ENCODE measurements at places on chromosomes 5 and 9.
A peak's percentile ranks its signal among the peaks of the same experiment; 100 is the strongest.

GRCh38 chr5:141662028-141662427 lies 10.8 kb upstream of the FCHSD1 start:
- DNase-seq, result no peak

DNA sequence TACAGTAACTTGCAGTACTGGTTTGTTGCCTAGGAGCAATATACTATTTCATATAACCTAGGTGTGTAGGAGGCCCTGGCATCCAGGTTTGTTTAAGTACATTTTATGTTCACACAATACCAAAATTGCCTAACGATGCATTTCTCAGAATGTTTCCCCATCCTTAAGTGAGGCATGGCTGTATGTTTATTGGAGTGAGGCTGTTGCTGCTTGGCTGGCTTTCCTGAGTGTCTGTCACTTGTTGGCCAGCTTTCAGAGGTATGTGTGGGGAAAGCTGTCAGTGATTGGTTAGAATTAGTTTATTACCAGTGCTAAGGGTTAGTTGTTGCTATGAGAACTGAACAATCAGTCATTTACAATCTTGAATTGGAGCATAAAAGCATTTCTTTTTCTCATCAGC lies 154.1 kb upstream of the CDH12 start:
- no peak for DNase-seq

DNA sequence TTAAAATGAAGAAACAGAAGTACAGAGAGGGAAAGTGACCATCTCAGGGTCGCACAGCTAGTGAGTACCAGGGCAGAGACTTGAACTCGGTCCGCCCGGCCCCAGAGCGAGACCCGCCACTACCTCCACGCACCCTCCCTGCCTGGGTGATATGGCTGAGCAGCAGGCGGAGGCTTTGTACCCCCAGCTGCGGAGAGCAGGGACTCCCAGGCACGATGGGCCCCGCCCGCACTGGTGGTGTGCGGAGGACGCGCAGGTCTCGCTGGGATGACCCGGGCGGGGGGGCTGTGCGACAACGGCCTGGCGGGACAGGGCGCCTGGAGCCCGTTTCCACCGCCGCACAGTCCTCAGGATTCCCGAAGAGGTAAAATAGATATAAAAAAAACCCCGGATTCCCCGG lies 64.7 kb upstream of the LARP1 start:
- DNase-seq, result no peak

GRCh38 chr5:120535900-120536299 lies 71.8 kb downstream of the PRR16 start:
- DNase-seq, result no peak

DNA sequence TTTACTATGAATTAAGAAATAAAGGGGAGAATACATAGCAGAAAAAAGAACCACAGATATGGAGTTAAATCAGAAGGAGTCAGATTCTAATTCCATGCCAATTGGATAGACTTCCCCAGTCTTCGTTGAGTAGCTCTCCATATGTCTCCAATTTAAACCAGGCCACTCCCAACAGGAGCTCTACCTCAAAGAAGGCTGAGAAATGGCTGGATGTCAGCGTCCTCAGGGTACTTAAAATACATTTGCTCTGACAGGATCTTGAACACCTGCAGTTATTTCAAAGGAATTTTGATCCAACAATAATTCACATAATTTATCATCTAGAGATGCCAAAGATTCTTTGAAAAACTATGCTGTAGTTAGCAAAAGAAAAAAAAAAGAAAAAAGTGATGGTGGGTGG lies 133.9 kb upstream of the FBN2 start:
- no peak for DNase-seq

- DNase-seq, result no peak
Observed at GRCh38 chr5:163190283-163190682, 247.1 kb upstream of the CCNG1 start.

GRCh38 chr5:71937921-71938698 lies 169.2 kb upstream of the MAP1B start:
- DNase-seq, result no peak

DNA sequence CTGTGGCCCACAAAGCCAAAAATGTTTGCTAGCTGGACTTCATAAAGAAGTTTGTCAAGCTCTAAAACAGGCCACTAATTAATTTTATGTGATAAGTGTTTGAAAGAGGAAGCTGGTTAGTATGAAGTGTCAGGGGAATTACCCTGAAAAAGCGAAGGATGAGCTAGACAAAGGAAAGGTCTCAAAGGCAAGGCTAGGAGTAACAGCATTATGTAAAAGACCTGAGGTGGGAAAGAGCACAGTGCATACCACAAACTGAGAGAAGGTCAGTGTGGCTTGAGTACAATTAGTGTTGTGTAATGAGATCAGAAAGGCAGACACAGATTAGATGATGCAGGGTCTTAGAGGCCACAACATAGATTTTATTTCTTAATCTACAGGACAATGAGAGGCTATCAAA lies 29.6 kb downstream of the RC3H2 start:
- no peak for DNase-seq

DNA sequence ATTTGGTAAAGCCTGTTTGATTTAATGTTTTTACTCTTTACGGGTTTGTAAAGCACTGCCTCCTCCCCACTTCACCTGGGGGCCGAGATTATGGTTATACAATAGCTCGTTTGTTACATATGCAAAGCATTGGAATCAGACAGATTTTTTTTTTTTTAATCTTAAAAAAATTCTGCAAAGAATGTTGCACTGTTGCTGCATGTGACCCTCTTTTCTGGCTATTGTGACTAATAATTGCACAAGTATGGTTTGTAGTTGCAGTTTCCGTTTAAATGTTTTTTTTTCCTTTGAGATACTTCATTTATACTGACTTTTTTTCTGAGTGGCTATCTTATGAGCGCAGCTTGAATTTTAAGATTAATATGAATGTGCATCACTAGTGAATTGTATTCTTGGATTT lies 165.3 kb downstream of the KDM4C start:
- no peak for DNase-seq

DNA sequence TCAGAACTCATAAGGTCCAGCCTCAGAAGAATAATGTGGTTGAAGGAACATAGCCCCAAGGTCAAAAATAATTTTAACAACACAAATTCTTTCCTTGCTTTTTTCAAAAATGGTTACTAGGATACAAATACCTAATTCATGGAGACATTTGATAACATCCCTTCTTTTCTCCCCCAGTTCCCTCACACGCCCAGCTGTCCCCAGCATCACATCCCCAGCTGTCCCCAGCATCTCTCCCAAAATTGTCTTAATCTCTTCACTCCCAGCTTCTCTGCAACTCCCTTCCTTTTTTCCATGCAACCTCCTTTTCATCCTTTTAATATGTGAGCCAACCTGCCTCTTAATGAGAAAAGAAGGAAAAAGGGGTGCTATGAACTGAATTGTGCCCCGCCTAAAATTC lies 77.8 kb downstream of the FSTL4 start:
- no peak for DNase-seq

GRCh38 chr5:59506285-59506877 lies 387.1 kb downstream of the PDE4D start:
- no peak for DNase-seq

DNA sequence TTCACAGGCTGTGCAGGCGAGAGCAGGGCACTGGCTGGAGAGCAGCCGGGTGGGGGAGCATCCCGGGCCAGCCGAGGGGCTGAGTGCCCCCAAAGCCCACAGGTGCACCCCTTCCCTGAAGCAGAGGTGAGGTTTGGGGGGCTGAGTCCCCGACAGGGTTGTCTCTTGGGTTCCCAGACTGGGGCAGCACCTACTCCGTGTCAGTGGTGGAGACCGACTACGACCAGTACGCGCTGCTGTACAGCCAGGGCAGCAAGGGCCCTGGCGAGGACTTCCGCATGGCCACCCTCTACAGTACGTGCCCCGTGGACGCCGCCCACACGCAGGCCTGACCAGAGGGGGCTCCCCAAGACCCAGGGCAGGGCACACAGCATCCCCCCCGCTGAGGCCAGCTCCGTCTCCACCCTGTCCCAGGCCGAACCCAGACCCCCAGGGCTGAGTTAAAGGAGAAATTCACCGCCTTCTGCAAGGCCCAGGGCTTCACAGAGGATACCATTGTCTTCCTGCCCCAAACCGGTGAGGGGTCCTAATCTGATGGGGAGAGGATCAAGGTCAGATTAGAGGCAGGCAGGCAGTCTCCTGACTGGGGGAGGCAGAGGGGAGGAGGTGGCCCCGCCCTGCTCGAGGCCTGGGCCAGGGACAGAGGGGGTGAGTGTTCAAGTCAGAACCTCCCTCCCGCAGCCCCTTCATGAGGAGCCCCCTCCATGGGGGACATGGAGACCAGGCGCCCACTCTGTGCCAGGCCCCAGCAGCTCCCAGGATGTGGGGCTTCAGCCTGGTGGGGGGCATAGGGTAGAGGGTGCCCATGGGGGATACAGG lies 2.7 kb downstream of the PTGDS start:
- no peak for DNase-seq

- DNase-seq, result no peak
Observed at GRCh38 chr5:167578977-167579692, 712.3 kb upstream of the WWC1 start.

GRCh38 chr5:144191998-144192397 lies 21.3 kb downstream of the KCTD16 start:
- DNase-seq, result no peak

GRCh38 chr9:13228431-13228830 lies 51.1 kb downstream of the MPDZ start:
- DNase-seq, result no peak

DNA sequence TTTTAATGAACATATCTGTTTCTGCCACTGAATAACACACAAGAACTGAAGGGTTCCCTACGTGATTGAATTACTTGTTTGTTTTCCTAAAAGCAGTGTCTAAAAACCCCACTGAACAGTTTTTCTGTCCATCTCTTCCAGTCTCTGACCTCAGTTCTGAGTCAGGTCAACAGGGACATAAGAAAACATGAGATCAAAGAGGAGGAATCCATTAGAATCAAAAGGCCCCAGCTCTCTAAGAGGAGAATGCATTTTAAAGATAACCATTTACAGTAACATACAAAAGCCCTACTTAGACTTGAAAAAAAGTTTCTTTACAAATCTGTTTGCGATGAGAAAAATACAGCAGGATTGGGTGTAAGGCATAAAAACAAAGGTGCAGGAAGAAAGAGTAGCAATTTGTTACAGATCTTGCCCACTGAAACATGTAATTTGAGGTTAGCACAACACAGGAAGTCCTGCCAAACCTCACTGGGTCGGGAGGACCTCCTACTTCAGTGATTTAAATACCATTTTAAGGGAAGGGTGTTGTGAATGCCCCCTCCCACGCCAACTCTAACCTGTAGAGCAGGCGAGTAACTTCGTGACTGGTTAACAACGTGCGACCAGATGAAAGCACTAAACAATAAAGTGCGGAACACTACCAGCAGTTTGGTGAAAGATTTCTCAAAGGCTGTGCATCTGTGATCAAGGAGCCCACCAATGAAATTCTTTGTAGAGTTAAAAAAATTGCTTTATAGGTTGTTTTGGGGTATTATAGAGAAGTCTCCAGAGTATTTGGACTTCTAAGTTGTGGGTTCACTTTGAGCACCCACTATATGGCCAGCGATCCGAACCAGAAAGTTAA lies 1.3 kb downstream of the QSOX2 start:
- peak; percentile 89 for DNase-seq

DNA sequence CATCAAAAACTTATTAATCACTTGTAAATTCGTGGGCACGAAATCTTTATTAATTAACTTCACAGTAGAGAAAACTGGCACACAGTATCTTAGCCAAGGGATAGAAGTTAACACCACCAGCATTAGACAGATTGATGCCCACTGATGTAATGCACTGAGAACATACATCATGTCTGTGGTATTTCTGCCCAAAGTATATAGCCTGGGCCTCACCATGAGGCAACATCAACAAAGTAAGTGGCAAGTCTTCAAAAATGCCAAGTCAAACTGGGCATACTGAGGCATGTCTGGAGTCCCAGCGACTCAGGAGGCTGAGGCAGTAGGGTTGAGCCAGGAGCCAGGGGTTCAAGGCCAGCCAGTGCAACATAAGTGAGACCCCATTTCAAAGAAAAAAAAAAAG lies 79.5 kb downstream of the GLIS3 start:
- no peak for DNase-seq

DNA sequence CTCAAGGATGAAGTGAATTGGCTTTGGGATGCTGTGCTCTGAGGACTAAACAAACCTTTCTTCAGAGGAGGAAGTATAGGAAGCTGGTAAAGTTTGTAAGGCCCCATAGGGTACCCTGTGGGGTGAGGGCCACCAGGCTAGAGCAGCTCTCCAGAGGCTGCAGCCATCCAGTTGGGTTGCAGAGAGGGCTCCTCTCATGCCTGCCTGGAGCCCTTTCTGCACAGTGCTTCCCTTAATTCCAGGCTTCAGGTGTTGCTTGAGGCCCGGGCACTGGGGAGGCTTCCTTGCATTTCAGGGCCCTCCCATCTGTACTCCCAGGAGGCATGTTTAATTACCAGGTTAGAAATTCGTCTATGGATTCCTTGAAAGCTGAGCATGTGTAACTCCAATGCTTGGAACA lies 95.3 kb upstream of the FSTL4 start:
- DNase-seq, result no peak

- DNase-seq, result no peak
Observed at GRCh38 chr9:12846035-12846434, 71.2 kb downstream of the LURAP1L start.

DNA sequence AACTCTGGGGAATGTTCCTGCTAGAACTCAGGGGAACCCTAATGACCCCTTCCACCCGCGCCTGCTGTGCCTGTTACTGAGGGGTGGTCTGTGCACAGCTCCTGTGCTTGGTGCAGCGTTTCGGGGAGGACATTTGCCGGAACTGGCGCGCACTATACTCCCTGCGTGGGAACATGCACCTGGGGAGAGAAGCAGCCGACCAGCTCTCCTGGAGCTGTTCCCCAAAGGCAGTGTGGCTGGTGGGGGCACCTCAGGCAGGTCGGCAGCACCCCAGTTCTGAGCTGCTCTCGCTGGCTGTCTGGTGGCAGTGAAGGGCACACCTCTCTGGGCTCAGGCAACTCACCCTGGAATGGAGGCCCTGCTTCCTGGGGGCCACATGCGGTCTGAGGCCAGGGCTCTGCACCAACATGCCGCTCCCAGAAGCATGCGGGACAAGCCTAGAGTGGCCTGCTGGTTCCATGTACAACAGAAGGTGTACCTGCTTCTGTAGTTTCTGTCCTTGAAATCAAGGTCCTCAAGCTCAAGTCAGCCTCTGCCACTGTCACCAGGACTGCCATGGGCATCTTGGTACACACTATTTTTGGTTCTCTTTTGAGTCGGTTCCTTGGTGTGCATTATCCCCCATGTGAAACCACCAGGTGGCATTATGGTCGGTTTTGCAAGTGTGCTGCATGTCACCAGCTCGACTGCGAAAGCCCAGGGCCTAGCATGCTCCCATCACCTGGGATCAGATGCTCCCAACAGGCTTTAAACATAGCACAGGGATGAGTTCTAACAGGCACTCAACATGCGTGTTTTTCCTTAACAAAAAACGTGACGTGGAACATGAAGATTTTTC lies 7.8 kb upstream of the MRNIP start:
- DNase-seq, result peak; percentile 84
